NCI-H2081 treated with DMSO at 0.1 percent for 48 hours (cell line): ENCODE measurements at places on chromosomes 13 and 19.

DNA sequence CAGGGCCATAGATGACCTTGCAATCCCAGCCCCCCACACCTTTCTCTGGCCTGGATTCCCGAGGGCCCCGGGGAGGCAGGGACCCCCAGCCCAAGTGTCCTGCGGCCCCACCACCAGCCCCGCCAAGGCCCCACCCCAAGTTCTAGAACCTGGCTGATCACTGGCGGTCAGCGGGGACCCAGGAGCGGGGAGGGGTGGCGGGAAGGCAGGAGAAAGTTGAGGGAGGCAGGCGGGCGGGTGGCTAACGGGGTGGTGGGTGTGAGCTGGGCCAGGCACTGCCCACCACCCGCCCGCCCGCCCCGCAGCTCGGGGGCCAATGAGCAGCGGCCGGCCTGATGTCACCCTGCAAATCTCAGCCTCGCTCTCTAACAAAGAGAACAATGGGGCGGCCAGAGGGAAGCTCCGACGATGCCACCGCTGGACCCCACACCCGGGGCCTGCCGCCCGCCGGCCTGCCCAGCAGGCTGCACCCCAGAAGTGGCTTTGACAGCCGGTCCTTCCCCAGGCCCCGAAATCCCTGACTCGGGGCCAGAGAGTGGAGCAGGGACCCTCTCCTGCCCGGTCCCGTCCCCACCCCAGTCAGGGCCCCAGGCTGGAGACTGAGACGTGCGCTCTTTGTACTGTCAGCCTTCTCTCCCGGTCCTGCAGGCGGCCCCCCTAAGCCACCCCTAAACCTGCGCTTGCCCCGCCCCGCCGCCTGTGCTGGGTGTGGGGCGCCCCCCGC, 1.6 kb downstream of the MEX3D start:
- DNase-seq, result no peak

- no peak for DNase-seq
These were observed 3.1 kb downstream of the CDK8 start for GRCh38 chr13:26257049-26257448.

DNA sequence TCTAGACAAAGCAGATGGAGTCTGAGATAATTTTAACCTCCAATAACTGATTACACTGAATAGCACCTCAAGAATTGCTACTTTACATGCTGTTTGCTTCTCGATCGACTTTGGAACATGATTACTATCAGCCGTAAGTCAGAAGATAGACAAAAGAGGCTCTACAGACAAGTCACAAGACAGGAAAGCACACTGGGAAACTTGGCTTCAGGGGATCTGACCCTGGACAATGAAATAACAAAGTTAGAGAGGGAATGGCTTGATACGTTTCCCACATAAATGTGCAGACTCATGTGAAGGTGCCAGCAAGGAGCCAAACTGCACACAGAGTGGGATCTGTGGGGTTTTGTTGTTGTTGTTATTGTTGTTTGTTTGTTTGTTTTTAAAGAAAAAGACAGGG, 28.5 kb downstream of the DCLK1 start:
- DNase-seq, result no peak

DNA sequence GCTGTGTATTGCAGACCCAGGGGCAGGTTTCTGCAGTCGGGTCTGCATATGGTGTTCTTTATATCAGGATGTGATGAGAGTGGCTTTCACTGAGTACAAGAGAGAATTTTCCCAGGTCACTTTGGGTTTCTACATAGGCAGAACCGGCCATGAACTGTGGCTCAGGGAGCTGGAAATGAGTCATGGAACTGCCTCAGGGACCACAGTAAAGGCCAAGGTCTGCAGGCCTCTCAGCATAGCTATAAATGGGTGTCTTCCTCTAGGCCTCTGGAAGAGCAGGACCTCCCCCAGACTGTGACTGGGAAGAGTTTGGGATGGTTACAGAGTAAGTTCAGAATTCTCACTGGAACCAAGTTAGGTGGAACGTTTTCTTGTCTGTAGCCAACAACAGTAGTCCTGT, 51.8 kb upstream of the ZNF681 start:
- DNase-seq, result no peak

GRCh38 chr19:1913781-1914577, 8.8 kb downstream of the ADAT3 start:
- no peak for DNase-seq

DNA sequence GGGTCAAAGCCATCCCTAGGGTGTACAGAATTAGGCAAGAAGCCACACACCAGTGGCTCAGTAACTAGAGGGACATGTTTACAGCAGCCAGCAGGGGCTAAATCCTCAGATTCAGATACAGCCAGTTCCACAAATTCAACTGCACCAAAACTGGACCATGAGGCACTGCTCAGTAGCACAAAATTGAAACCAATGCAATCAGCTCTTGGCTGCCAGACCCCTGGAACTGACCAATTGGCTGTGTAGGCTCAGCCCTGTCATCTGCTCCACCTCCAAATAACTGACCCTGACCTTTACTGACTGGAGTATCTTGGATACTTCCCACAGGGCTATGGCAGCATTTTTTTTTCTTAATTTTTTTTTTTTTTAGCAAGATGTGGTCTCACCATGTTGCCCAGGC, 226.5 kb downstream of the FOXO1 start:
- DNase-seq, result no peak

DNA sequence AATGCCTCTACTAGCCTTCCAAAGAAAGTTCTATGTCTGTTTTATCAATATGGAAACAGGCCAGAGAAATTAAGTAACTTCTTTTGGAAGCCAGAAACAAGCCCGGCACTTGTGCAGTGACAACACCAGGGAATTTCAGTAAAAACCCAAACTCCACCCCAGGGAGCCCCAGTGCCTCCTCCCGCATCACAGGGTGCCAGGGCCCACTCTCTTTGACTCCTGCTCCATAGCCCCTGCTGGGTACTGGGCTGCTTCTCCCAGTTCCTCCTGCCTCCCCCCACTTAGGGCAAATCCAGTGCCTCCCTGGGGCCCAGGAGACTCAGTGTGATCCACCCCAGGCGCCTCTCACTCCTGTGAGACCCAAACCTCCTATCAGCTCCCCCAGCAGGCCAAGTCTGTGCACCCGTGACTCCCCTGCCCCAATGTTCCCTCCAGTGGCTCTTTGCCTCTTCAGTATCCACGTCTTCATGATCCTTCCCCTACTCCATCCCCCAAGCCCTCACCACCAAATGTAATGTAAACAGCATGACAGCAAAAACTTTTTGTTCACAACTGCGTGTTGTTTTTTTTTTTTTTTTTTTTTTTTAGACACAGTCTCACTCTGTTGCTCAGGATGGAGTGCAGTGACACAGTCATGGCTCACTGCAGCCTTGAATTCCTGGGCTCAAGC, 2.3 kb upstream of the FFAR3 start:
- DNase-seq, result no peak

GRCh38 chr19:42018503-42019193, 24.6 kb upstream of the ATP1A3 start:
- DNase-seq, result no peak

- no peak for DNase-seq
These were observed 4.8 kb upstream of the SMG9 start for GRCh38 chr19:43759515-43759914.

DNA sequence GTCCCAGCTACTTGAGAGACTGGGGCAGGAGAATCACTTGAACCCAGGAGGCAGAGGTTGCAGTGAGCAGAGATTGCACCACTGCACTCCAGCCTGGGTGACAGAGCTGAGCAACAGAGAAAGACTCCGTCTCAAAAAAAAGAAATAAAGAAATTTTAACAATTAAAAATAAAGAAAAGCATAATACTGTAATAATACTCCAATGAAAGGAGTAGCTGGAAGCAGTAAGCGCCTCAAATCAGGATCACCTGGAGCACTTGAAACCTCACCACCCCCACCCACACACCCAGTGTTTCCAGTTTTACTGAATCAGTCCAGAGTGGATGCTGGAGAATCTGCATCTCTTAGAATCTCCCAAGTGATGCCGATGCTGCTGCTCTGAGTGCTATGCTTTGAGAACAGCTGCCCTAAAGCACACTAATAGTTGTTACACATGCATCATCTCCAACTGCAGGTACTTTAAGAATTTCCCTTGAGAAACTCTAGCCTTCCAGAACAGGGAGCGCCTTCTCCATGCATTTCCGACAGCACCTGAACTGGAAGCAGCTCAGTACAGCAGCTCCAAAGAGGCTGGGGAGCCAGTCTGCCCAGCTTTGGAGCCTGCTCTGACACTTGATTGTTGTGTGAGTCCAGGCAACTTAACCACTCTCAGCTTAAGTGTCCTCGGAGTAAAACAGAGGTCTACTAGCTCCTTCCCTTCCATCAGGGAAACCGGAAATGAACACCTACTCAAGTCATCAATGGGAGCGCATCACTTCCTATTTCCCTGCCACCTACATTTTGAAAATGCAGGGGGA, 2.9 kb downstream of the ABCC4 start:
- no peak for DNase-seq

GRCh38 chr13:30024125-30024865, 173.9 kb upstream of the UBL3 start:
- DNase-seq, result no peak

DNA sequence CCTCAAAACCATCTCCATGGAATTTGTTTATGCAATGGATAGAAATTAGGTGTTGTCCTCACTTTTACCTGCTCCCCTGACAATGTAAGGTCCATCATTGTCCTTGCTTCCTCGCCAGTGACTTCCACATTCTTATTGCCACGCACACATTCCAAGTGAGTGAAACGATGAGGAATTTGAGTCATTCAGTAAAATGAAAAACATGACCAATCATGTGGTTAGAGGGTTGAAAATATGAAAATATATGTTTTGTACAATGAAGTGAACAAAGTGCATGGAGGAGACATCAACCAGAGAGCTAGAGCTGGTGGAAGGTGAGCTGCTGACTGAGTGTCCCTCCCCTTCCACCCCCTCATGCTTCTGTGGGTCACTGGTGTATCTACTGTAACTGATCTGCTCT, 91.7 kb downstream of the ATP8A2 start:
- DNase-seq, result no peak

DNA sequence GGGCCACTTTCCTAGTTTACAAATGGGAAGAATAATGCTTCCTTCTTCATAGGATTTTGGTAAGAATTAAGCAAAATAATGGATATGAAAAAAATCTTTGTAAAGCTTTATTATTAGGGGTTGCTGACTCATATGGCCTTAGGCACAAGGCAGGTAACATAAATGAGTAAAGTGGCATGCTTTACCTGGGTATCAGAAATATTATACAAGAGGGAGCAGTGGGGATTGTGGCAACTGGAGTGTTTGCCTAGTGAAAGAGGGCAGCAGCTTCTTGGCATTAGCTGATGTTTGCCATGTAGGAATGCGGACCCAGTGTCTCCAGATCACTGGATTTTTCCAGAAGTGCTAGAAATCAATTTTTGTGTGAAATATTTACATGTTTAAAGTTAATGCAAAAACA, 19.5 kb downstream of the WDFY2 start:
- DNase-seq, result no peak

DNA sequence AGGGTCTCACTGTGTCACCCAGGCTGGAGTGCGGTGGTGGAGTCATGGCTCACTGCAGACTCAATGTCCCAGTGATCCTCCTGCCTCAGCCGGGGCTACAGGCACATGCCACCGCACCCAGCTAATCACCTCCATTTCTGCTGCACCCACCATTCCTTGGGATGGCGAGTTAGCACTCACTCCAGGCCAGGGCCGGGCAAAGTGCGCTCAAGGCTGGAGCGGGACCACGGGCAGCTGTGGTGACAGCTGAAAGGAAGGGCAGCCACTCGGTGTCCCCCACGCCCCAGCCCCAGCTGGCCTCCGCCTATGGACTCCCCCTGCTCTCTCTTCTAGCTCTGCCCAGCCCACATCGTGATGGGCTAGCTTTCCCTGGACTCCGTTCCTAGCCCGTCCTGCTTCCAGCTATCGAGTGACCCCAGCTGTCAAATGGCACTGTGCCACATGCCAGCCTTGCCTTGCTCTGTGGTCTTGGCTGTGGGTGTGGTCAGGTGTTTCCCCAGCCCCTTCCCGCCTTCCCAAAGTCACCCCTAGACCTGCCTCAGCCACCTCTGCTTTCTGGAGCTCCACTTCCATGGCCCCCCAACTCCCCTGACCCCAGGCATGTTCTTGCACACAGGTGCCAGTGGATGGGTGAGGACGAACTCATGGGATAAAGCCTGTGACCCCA, 4.1 kb downstream of the MICOS13 start:
- no peak for DNase-seq

- no peak for DNase-seq
These were observed 349.2 kb upstream of the KLHL1 start for GRCh38 chr13:70457474-70457873.

GRCh38 chr13:42907745-42908144, 84.3 kb downstream of the EPSTI1 start:
- no peak for DNase-seq

DNA sequence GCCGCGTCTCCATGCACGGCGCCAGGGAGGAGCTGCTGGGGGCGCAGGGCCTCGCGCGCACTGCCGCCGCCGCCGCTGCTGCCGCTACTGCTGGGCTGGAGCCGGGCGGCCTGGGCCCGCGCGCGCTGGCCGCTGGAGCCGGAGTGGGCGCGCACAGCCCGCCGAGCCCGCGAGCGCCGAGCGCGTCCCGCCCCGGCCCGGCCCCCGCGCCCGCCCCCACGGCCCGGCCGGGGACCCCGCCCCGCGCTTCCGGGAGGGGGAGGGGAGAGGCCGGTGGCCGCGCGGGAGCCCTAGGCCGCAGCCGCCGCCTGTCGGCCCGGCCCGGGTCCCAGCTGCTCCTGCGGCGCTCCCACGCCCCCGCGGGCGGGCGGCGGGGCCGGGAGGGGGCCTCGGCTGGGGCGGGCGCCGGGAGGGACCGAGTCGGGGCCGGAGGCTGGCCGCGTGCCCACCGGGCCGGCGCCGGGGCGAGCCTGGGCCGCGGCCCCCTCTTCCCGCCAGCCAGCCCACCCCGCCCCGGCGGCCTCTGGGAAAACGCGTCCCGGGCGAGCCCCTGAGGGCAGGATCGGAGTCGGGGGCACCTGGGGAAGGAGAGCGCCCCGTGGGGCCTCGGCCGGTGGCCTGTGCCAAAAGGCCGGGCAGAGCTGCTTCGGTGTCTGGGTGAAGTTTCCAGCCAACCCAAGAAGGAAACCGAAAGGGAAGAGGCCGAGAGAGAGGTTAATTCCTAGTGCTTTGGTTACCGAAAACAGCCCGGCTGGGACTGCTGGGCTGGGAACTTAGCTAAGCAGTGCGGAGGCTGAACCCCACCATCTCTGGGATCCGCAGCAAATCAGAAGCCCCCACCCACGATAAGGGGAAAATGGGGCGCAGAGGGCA, at the start of gene STK24:
Gene STK24 (minus strand): TSS at position 145 of the 873 bp plus-strand sequence. CDS start 321 bp downstream, outside the sequence.
- no peak for DNase-seq

DNA sequence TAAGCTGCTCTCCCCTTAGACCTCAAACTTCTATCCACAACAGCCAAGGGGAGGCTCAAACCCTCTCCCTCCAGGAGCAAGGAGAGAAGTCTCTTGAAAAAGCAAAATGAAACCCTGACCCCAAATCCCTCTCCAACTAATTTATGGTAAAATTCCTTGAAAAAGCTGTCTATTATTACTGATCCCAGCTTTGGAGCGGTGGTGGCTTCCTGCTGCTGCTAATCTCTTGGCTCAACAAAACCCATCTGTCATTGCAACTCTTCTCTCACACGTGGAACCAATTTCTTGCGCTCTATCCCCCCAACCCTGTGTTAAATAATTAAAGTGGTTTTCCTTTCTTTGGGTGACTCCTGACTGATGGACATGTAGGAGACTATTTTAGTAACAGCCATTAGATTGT, 64.1 kb upstream of the OXGR1 start:
- no peak for DNase-seq

- DNase-seq, result no peak
These were observed 5.1 kb upstream of the EPS8L1 start for GRCh38 chr19:55070466-55071128.
